ENCODE measurements at places on chromosomes 4 and X. TPM values are rescaled to one million over a fixed set of nuclear protein-coding genes. Genes with fewer than 3 reads are reported as not detected.

Gene PDLIM3
- 5.4 TPM for polyA plus RNA-seq

Gene SLITRK4
- polyA plus RNA-seq = 19.4 TPM

DNA sequence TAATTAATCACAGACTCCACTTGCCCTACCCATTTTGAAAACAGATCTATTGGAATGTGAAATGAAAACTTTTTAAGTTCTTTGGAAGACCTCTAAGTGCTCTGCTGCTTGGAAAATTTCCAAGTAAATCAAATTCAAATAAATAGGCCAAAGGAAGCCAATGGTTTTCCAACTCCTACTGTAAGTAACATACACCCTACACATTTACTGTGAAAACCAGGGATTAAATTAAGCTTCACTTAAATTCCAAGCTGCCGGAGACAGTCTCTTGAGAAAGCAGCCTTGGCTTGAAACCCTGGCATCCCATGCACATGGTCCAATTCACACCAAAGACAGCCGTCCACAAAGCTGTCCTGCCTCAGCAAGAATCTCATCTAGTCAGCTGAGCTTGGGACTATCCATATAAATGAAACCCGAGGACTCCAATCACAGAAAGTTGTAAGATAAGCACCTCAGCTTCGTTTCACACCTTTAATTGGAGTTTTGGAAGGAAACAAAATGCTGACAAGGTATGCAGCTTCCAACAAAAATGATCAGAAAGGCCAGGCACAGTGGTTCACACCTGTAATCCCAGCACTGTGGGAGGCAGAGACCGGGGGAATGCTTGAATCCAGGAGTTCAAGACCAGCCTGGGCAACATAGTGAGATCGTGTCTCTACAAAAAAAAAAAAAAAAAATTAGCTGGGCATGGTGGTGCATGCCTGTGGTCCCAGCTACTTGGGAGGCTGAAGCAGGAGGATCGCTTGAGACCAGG is 88.6 kb downstream of the APBB2 start:
- DNase-seq = no peak

DNA sequence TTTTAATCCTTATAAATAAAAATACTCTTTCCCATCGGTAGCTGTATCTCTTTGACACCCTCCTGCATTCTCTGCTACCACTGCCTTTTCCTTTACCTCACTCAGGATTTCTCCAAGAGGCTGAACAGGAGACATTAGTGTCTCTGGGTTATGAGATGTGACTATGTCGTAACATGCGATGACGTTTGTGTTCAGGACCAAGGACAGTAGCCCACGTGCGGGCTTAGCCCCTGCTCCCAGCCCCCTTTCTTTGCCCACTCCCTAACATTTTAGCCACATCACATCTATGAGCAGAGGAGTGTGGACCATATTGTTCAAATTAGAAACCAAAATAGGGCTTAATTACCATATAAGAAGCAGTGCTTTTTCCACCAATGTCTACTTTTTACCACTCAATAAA is 369.3 kb downstream of the FBXW7 start:
- DNase-seq = no peak

- DNase-seq = no peak
Observed at GRCh38 chr4:145035494-145036136, 62.4 kb downstream of the ANAPC10 start.

DNA sequence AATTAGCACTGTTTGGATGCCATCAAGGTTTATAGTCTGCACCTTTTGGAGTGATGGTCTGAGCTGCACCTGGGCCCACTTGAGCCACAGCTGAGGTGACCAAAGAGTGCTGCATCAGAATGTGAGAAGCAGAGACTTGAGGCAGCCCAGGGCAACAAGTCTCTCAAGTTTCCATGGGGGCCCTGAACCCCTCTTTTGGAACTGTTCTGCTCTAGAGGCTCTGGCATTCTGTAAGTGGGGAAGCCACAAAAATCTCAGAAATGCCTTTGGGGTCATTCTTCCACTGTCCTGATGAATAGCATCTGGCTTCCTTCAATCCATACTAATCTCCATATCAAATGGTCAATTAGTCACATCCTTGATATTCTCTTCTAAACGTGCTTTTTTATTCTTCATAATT is 298.4 kb upstream of the MAOA start:
- DNase-seq = no peak

GRCh38 chr4:176883681-176884418 is 91.1 kb upstream of the VEGFC start:
- DNase-seq = no peak
